ENCODE measurements at places on chromosomes 16 and 17.

GRCh38 chr16:12315330-12316136 is 339.0 kb downstream of the SNX29 start:
- DNase-seq: peak; percentile 18

- DNase-seq: no peak
Observed at GRCh38 chr17:6714315-6714874, 1.2 kb upstream of the SLC13A5 start.

DNA sequence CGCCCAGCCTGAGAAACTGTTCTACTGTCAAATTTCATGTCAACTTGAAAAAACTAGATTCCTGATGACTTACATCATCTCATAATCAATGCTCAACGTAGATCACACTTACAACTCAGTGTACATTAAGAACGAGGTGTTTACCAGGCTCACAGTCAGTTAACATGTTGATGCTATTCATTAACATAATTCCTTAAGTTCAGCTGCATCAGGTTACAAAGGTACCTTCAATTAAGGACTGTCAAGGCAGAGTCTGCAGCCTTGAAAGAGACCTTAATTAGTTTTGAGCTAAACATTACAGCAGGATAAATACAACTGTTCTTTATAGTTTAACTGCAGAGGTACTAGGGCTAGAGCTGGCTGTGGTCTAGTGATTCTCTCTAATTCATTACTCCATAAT is 1.9 kb downstream of the GNA13 start:
- DNase-seq: no peak

DNA sequence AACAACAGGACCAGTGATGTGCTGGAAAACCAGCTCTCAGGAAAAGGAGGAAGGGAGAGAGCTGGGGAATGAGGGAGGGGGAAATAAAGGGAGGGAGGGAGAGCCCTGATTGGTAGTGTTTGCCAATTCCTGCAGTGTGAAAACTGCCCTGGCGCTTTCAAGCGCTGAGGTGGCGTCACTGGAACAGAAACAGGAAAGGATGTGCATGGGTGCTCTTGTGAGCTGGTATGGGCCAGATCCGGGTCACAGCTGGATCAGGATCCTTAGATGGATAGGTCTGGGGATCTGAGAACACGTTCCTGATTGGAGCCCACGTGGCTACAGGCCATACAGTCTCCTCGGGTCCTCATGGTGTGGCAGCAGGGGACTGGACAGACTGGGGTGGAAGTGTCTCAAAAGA is 16.7 kb upstream of the MLKL start:
- DNase-seq: no peak

DNA sequence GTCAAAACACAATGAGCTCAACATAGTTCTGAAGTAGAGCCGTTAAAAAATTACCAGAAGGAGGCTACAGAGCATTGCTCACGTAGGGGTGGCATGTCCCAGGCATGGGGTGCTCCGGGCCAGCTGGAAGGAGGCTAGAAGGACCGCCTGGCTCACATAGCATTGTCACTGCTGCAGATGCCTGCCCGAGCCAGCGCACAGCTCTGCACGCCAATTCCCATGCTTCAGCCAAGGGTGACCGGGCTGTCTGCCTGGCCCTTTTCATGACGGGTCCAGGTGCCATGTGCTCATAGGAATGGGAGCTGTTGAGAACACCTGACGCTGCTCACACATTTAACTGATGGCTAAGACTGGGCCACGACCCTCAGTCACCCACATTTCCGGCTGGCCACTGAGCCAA is 228.9 kb upstream of the FOXF1 start:
- DNase-seq: no peak

GRCh38 chr16:88196471-88197400 is 186.0 kb upstream of the ZNF469 start:
- DNase-seq: no peak

GRCh38 chr16:9048302-9048700 is 43.1 kb upstream of the HAPSTR1 start:
- no peak for DNase-seq

GRCh38 chr16:23072084-23072599 is 77.1 kb downstream of the USP31 start:
- DNase-seq: no peak

- peak; percentile 13 for DNase-seq
Observed at GRCh38 chr17:36463916-36464764, 22.3 kb upstream of the ZNHIT3 start.

GRCh38 chr17:58394534-58395223 is 22.7 kb downstream of the RNF43 start:
- no peak for DNase-seq

DNA sequence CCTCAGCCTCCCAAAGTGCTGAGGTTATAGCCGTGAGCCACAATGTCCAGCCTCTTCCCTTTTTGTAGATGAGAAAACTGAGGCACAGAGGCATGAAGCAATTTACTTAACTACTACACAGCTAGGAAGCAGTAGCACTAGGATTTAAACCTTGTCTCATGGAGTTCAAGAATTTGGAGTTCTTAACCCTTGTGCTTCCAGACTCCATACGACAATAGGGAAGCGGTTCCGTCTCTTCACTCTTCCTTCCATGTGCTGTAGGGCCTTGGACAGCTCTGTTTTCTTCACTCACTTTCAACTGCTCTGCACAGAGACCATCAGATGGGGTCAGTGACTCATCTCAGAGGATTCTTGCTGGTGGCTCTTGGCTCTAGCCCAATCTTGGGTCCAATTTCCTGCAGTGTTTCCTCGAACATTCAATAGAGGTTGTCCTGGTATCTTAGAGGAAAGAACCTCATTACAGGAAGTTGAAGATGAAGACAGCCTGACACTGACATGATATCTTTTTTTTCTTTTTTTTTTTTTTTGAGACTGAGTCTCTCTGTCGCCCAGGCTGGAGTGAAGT is 19.3 kb downstream of the ITGAL start:
- DNase-seq: no peak

DNA sequence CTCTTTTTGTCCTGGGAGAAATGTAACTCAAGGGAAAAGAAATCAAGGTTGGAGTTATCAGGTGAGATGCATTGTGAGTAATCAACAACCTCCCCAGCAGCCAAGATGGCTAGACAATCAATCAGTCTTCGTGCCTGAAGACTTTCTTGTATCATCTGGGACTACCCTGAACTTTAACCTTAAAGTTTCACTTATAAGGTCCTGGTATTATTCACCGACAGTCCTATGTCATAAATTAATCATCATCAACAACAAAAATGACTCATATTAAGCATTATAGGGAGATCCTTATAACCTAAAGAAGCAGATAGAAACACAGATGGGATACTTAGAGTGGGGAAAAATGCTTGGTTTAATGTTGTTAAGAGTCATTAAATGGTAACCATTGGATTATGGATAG is 7.7 kb upstream of the TEKT3 start:
- no peak for DNase-seq

DNA sequence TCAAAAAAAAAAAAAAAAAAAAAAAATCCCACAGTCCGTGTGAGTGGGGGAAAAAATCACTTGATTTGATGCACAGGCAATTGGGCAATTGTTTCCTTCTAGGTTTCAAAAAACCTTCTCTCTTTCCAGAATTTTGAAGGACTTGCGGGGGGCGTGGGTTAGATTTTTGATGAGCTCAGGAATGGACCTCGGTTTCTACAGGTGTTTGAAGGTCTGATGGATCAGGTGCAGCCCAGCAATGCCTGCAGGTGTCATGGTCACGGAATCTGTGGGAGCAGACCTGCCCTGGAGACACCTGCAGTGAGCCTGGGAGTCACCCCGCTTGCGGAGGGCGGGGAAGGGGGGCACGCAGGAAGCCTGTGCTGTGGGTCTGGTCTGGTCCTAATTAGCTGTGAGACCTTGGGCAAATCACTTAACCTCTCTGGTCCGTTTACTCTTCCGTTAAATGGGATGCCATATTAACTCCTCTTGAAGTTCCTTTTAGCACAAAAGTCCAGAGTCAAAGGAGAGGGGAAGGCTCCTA is 174.2 kb downstream of the IRF8 start:
- DNase-seq: no peak

GRCh38 chr17:28760601-28761562 is 17.1 kb downstream of the TRAF4 start:
- DNase-seq: peak; percentile 78

DNA sequence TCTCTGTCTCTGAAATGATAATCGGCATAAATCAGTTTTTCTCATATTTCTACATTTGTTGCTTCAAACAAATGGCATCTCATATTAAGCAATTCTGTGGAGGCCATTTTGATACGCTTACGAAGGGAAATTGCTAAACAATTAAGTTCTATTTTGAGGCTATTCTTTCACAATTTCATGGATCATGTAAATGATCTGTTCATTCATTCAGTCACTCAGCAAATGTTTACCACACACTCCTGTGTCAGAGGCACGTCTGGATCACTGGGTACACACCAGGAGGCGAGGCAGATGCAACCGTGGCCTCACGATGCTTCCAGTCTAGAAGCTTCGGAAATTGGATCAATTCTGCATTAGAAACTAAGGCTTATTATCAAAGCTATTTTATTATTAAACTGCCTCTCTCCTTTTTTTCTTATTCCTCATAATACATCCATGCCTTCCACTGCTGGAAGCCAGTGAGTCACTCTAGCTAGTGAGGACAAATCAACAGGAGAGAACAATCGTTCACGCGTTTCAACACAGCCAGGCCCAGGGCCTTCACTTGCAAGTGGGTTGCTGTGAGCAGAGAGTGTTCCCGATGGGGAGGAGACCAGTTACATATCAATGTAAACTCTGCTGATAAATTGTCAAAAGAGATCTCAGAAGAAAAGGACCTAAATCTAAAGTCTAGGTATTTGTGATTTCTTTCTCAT is 11.3 kb upstream of the SLC39A11 start:
- no peak for DNase-seq

GRCh38 chr17:7139400-7139799 is 24.8 kb upstream of the ASGR2 start:
- DNase-seq: no peak

DNA sequence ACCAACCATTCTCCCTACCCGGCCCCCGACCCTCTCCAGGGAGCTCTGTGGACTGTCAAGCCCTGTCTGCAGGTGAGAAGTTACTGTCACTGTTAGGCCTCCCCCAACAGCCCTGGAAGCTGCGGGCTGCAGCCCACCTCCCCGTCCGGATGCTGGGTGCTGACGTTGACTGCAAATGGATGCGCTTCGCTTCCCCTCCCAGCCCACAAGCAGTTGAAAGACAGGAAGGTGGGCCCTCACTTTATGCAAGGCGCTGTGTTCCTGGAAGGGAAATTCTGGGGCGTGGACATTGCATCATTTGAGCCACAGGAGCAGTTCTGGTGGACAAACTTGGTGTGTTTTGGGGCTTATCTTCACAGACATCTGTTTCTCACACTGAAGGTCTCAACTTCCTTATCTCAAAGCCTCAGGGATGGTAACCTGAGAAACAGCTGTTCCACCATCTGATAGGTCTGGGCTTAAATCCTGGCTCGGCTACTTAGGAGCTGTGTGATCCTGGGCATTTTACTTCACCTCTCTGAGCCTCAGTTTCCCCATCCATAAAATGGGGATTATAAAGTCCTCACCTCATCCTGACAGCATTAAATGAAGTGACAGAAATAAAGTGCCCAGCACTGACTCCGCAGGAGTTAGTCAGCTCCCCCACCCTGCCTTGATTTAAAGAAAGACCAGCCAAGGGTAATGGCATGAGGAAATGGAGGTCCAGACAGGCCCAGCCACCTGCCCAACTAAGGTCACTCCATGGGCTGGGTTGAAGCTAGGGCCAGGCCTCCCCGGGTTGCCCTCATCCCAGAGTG is 4.6 kb upstream of the DRC7 start:
- DNase-seq: no peak

DNA sequence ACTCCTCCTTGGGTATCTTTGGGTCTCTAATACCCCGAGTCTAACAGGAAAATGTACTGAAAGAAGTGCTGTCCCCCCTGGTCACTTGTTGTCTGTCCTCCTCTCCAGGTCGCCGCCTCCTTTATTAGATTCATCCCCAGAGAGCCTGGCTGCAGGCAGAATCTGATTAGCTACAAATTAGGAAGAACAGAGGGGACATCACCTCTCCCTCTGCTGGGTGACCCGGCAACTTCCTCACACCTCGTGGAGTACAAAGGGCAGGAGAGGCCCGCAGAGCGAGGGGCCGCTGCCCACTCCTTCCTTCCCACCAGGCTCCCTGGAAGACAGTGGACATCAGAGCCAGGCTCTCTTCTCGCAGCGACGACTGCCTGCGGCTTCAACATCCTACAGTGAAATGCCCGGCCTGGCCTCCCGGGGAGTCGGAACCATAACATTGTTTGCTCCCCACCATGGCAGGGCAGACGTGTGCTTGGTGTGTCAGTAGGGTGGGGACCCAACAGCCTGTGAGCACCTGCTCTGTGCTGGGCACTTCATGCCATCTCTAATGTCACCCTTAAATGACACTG is 5.3 kb downstream of the CYB561 start:
- no peak for DNase-seq

GRCh38 chr16:52364500-52364899 is 182.4 kb downstream of the TOX3 start:
- no peak for DNase-seq

- DNase-seq: no peak
Observed at GRCh38 chr17:79627184-79627765, 16.4 kb upstream of the RBFOX3 start.

DNA sequence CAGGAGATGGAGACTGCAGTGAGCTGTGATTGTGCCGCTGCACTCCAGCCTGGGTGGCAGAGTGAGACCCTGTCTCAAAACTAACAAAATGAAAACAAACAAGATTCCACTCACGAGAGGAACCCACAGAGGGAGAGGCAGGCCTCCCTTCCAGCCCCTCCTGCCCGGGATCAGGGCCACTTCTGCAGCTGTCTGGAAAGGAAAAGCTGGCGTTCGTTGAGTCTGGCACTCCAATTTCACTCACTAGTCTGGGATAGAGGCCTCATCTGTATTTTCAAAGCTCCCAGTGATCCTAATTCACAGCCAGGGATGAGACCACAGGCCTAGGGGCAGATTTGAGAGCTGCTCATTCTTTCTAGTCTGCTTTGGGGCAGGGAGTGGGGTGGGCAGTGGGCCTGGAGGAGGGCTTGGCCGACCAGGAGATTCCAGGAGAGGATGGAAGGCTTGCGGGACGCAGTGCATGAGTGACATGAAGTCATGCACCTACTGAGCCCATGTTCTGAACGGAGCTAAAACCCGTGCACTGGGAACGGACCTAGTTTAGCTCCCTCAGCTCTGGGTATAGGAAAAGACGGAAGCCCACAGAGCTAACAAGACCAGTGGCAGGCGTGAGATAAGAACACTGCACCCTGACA is 54.0 kb downstream of the COTL1 start:
- no peak for DNase-seq

DNA sequence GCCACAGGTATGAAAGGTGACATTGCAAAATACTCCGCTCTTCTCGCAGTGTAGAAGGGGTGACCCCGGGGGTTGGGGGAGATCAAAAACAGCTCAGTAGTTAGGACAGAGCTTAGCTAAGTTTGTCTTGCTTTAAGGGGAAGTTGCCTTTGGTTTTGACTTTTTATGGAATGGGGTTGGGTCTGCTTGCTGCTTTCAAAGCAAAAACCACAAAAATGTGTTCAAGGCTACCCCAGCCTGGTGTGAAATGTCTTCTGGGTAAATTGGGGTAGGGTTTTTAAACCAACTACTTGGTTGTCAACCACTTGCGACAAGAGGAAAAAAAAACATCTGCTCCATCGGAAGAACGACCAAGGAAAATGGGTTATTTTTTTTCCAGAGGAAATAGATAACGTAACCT is 6.2 kb downstream of the FUS start:
- no peak for DNase-seq

All from NCI-H2029 (cell line).